H7 (cell line): ENCODE measurements at places on chromosomes 7 and 10.

GRCh38 chr7:30226614-30227268 is 57.7 kb upstream of the ZNRF2 start:
- DNase-seq, result peak; percentile 44

GRCh38 chr7:92641921-92642511 is 51.8 kb upstream of the FAM133B start:
- no peak for DNase-seq

DNA sequence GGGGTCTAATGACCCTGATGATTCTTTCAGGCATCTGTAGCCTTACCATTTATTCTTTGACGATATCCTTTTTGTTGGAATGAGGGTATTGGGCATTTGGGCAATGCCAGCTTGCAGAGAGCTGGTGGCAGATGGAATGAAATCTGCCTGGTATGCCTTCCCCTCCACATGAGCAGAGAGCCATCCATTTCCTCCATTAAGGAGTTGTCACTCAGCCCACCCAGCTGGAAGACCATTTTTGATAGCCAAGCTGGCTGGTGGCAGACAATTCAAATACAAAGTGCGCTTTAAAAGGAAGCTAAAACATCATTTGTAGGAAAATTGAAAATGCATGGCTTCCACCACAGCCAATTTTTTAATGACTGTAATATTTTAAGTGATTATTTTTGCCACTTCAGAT is 240.1 kb upstream of the SLC26A5 start:
- no peak for DNase-seq

DNA sequence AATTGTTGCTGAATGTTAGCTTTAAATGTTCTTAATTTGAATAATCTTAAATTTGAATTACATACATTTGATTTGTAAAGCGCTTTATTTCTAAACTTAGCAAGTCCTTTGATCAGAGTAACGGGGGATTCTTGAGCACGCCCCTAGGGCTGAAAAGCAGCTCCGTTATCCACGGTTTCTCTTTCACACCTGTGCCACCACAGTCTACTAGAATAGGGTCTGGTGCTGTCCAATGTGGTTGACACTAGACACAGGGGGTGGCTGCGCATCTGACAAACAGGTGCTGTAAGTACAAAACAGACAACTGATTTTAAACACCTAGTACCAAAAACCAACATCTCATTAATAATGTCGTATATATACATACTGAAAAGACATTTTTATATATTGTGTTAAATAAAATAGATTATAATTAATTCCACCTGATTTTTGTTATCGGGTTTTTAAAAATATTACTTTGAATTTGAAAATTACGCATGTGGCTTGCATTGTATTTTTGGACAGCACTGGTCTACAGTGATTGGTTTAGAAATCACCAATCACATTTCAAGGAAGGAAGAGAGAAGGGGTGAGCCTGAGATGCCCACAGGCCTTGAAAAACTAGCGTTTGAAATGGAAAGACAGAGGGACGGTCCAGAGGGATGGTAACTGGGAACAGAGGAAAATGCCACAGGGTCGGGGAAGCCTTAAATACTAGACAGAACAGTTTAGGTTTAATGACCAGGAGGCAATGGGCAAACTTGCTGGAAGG is 7.3 kb downstream of the SEPHS1 start:
- DNase-seq, result no peak

- no peak for DNase-seq
Observed at GRCh38 chr7:18778594-18778993, 283.0 kb downstream of the HDAC9 start.

GRCh38 chr10:25047088-25047487 is 30.7 kb downstream of the THNSL1 start:
- DNase-seq, result no peak

GRCh38 chr7:100602889-100603725 is 944 bp downstream of the PCOLCE start:
- DNase-seq, result peak; percentile 91

DNA sequence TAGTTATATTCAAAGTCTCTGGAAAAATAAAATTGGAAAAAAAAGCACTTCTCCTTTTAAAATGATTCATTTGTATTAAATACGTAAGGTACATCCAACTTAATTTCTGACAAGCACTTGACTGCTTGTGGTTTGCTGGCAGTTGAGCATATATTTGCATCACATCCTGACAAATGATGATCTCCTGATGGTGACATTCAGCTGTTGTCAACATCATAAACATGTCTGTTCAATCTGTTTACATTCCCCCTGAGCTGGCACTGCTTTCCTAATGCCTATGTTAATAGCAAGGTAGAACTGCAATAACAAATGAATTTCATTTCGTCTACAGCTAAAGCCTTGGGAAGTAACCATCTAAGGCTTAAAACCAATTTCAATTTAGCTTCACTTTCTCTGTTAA is 24.4 kb downstream of the TSPAN12 start:
- no peak for DNase-seq

- no peak for DNase-seq
Observed at GRCh38 chr10:3790272-3790671, 5.3 kb upstream of the KLF6 start.
